ENCODE measurements at places on chromosomes 6 and 20.

DNA sequence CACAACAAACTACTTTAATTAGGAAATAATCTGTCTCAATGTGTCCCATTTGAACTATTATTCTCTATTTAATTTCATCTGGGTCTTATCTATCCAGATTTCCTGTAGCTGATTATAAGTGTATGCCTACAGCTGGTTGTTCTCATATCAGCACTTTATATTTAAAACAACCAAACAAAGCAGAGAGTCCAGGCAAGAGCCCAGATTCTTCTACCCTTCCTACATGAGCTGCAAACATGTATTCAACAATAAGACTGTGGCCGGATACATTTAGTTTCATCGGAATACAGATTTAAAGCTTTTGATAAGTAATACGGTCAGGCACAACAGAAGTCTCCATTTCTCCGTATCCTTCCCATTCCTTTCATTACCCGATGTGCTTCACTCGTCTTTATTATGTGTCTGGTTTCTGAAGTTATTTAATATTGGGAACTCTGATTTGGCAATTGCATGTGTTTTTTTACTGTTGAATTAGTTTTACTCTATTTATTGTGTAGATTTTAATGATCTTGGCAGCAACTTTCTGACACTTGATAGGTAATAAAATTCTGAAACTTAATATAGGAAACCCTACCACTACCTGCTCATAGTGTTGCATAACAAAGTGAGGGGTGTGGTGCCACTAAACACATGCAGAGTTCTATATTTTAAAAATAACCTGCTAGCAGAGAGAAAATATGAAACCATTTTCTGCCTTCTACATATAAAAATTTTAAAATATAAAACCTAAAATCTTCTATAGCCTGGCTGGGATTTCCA is 653.5 kb upstream of the PTCHD4 start:
- DNase-seq: no peak

- DNase-seq: no peak
Measured at GRCh38 chr20:24722586-24722985, 226.5 kb upstream of the CST7 start.

- no peak for DNase-seq
Measured at GRCh38 chr6:80472271-80472670, 365.8 kb downstream of the BCKDHB start.

DNA sequence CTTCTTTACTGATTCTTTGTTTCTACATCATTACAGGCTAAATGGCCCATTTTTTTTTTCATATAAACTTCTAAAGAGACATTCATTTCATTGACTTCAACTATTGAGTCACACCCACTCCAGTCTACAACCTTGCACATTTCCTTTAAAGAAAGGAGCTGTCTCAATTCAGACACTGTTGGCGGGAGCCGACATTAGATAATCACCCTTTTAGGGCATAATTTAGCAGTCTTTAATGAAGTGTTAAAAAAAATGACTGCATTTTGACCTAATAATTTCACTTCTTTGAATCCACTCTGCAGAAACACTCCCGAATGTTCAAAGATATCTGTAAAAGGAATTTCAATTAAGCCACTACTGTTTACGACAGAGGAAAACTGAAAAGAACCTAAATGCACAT is 1.5 kb downstream of the EPM2A start:
- no peak for DNase-seq

DNA sequence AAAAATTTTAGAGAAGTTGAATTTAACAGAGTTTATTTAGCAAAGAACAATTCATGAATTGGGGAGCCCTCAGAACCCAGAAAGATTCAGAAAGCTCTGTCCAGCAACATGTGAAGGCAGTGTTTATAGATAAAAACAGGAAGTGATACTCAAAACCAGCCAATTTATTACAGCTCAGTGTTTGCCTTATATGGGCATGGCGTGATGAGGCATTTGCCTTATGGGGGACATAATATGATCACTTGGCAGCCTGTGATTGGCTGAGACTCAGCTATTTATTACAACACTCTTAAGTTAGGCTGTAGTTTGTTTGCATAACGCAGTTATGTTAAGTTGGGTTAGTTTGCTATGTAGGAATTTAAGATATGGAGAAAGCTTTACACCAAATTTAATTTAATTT is 11.5 kb downstream of the HLA-DPA1 start:
- no peak for DNase-seq

DNA sequence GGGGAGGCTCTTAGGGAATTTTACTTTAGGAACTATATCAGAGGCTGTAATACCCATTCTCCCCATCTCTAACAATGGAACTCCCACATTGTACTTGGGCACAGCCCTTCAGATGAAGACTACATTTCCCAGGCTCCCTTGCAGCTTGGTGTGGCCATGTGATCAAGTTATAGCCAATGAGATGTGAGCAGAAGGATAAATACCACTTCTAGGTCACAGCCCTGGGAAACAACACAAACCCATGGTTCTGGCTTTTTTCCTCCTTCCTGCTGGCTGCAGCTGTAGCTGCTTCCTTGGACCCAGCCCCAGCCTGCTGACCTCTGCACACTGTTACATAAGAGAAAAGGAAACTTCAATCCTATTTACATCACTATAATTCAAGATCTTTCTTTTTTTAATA is 445.9 kb upstream of the JARID2 start:
- no peak for DNase-seq

GRCh38 chr6:52815167-52816092 is 11.8 kb upstream of the GSTA1 start:
- no peak for DNase-seq

DNA sequence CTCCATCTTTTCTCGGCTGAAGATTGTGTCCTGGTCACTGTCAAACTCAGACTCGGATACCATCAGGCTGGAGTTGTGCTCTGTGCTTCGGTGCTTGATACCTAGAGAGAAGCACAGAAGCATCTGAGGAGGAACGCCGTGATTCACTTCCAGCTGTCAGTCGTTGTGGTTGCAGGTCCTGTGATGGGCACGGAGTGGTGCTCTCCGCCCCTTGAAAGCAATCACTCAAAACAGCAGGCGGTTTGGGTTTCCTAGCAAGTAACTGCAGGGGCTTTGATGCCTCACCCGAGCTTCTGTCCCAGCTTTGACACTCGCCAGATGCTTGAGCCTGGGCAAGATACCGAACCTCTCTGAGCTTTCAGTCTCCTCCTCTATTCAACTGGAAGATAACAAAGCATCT is 52.5 kb downstream of the ALDH5A1 start:
- peak; percentile 11 for DNase-seq

- DNase-seq: no peak
Measured at GRCh38 chr20:63081351-63081750, 74.6 kb upstream of the BHLHE23 start.

GRCh38 chr20:20521736-20522135 is 153.8 kb downstream of the INSM1 start:
- DNase-seq: no peak

GRCh38 chr6:164882236-164882635 is 427.2 kb downstream of the C6orf118 start:
- no peak for DNase-seq

DNA sequence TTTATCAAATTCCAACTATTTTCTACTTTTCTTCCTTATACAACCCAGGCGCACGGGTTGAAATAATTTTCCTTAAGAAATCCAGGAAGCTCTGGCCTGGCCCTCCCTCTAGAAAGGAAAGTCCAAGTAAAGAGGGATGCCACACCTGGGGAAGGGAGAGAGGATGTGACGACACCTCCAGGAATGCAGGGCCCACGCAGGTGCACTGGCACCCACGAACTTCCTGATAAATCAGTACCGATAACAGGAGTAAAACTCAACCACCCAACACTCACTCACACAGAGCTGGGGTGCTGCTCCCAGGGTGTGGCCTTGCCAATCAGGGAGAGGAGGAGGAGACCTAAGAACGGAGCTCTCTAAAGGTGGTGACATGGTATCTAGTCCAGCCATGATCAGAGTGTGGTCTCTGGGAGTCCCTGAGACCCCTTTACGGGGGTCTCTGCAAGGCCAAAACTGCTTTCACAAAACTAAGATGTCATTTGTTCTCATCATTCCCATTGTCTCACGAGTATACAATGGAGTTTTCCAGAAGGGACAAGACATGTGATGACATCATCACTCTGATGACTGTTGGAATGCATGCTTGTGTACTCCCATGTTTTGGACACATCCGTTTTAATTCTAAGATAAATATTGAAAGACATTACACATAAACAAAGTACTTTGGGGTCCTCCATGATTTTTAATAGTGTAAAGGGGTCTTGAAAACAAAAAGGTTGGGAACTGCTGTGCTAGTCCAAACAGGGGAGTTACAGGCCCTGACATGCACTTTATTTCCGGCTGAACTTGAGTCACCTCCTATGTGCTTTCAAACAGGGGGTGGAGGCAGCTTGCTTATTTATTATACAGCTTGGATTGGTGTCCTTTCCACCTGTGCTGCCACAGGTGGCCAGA is 2.2 kb upstream of the PARD6B start:
- no peak for DNase-seq

GRCh38 chr20:37901240-37901639 is 1.7 kb upstream of the VSTM2L start:
- DNase-seq: no peak

GRCh38 chr6:144215932-144216667 is 65.8 kb downstream of the STX11 start:
- peak; percentile 88 for DNase-seq

- no peak for DNase-seq
Measured at GRCh38 chr20:53883098-53883911, 187.1 kb downstream of the BCAS1 start.

DNA sequence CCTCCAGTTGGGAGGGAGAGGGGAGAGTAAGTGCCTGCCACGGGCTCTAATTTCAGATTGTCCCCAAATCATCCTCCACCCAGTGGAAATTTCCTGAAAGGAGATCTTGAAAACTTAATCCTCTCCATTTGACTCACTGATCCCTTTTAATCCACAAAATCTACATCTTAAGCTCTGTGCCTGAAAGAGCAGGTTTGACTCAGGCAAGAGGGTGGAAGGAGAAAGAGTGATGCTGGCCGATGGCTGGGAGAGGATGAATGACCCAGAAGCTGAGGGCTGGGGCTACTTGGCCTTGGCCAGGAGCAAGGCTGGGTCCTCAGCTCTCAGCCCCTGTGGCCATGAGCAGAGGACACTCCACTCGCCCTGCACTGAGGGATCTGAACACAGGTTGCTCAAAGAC is 8.1 kb downstream of the BPIFA2 start:
- DNase-seq: no peak

DNA sequence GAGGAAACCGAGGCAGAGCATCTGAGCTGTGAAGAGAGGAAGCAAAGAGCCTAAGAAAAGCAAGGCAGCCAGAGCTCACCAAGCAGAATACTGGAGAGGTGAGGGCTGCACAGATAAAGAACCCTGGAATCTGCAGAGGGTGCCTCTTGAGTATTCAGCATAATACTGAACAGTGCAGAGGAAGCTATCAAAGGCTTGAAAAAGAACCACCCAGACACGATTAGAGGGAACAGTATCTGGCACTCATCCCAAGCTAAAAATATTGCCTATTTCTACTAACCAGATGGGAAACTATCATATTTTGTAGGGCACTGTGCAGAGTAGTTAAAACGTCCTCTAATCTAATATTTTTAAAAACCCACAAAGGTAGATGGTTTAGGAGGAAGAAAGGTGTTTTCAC is 41.8 kb upstream of the OPRM1 start:
- DNase-seq: no peak

- DNase-seq: no peak
Measured at GRCh38 chr6:69018906-69019305, 383.8 kb downstream of the ADGRB3 start.

GRCh38 chr6:82712826-82713225 is 349.2 kb downstream of the TPBG start:
- no peak for DNase-seq

GRCh38 chr6:14676977-14677781 is 559.6 kb downstream of the CD83 start:
- DNase-seq: no peak

GRCh38 chr6:155779456-155779855 is 323.8 kb upstream of the NOX3 start:
- no peak for DNase-seq

DNA sequence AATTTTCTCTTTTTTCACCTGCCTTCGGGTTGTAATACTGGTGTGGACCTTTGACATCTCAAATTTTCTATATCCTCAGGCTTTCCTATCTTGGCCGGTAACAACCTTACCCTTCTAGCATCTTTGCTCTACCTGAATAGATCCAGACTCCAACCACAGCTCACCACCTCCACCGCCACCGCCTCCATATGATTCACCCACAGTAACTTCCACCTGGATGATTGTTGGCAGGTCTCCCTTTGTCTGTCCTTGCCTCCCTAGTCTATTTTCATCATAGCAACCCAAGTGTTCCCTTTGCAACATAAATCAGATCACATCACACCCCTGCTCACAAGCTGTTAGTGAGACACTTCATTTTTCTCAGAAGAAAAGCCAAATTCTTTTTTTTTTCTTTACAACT is 525.8 kb upstream of the POU3F2 start:
- DNase-seq: no peak

DNA sequence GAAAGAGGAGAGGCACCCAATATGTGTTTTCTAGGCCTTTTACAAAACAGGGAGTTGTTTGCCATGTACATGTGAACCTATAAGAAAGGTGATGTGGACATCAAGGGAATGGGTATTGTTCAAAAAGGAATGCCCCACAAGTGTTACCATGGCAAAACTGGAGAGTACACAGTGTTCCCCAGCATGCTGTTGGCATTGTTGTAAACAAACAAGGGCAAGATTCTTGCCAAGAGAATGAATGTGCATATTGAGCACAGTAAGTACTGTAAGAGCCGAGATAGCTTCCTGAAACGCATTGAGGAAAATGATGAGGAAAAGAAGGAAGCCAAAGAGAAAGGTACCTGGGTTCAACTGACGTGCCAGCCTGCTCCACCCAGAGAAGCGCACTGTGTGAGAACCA is 13.1 kb downstream of the QRSL1 start:
- DNase-seq: no peak

- DNase-seq: no peak
Measured at GRCh38 chr6:144179237-144179636, 28.9 kb downstream of the STX11 start.

- DNase-seq: no peak
Measured at GRCh38 chr6:103672169-103672568, 1187.5 kb downstream of the HACE1 start.

DNA sequence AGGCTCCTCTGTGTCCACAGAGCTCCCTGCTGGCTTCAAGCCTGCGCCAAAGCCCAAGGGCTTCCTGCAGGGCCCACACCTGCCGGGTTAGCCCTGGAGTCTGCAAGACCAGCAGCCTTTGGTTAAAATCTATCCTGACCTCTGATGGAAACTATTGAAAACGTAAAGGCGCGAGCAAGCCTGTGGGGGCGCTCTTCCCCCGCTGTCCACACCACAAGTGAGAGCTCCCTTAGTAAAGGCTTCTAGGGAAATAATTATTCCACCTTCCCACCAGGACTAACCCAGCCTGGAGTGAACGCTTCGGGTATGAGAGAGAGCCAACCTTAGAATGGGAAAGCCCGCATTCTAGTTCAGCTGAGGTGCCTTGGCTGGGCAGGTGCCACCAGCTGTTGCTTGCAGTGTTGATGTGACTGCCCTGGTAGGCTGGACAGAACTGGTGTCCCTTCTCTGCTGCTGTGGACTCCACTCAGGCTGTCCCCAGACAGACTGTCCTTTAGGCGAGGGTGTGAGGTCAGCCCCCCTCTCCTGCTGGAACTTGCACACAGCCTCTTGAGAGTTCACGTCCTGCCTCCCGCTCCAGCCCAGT is 68.7 kb downstream of the SYTL3 start:
- no peak for DNase-seq

Measured in activated naive CD4-positive, alpha-beta T cell (primary cell).